ENCODE measurements at places on chromosomes 1 and 21.

DNA sequence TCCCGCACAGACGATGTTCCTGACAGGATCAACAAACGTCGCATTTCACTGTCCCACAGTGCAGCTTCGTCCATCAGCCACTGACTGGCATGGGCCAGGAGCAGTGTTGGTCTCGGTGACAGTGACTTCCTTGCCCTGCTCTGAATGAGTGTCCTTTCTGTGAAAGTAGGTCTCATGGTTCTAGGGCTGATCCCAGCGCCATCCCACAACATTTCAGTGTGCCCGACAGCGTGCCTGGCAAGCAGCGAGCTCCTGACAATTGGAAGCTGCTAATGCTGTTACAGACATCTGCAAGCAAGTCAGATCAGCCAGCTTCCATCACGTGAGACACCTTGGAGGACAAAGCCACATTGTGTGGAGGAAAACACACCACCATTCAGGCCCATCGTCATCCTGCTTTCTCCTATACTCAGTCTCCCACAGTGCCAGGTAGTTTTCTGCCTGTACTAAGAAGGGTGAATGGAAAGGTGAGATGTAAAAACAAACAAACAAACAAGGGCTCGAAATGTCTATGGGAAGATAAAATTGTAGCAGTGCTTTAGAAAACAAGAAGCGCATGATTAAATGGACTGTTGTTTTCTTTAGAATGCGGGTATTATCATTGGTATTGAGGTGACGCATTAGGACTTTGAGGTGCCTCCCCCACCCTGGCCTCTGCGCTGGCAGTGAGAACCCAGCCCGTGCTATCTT, 21.9 kb downstream of the ERRFI1 start:
- no peak for DNase-seq

- no peak for DNase-seq
Measured at GRCh38 chr1:191134796-191135195, 657.1 kb upstream of the BRINP3 start.

GRCh38 chr1:198171667-198172540, 15.1 kb downstream of the NEK7 start:
- DNase-seq, result no peak

DNA sequence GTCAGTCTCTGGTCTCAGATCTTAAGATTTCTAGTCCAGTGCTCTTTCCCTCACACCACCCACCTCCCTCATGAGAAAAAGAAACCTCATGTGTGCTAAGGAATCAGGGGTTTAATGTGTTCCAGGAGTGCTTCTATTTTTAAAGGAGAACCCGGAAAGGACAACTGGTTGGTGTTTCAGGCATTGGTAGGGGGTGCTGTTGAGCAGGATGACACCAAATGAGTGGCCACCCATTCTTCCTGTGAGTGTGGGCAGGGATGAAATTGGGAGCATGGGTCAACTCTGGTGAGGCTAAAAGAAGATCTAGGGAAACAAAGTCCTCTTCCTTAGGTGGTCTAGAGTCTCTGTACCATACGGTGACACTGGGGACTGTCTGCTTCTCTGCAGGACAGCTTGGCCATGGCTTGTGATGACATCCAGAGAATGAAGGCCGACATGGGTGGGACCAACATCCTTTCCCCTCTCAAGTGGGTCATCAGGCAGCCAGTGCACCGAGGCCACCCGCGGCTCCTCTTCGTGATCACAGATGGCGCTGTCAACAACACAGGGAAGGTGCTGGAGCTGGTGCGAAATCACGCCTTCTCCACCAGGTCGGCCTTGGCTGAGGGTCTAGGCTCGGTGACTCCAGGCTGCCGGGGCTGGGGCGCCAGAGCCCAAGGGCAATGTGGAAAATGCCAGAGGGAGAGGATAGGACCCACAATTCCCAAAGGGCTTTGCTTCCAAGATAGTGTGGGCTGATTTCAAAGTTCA, 39.3 kb downstream of the VWA5B1 start:
- no peak for DNase-seq

GRCh38 chr21:14454016-14455009, 71.4 kb upstream of the HSPA13 start:
- DNase-seq, result no peak

GRCh38 chr1:19083081-19083480, 126.6 kb upstream of the IFFO2 start:
- DNase-seq, result no peak

GRCh38 chr1:27566462-27567145, 37.3 kb downstream of the AHDC1 start:
- DNase-seq, result no peak

- no peak for DNase-seq
Measured at GRCh38 chr1:182587666-182588499, 1.2 kb downstream of the RNASEL start.

DNA sequence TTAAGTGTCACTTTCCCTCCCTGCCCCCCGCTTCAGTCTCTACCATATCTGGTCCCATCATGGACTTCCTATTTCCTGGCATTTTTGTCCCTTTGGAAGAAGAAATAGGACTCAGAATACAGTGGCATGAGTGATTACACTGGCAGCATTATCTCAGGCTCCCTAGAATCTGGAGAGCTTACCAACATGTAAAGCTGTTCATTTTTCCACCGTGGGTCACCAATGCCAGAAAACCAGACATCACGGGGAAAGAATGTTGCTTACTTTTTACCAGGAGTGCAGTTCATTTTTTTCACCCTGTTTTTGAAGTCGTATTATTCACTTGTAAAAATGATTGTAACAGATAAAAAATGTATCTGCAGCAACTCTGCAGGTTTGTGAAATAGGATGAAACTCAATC, 44.8 kb downstream of the BACH1 start:
- no peak for DNase-seq

GRCh38 chr21:27250366-27250765, 283.5 kb upstream of the ADAMTS5 start:
- no peak for DNase-seq

- no peak for DNase-seq
Measured at GRCh38 chr1:36847186-36847585, 187.1 kb downstream of the GRIK3 start.

DNA sequence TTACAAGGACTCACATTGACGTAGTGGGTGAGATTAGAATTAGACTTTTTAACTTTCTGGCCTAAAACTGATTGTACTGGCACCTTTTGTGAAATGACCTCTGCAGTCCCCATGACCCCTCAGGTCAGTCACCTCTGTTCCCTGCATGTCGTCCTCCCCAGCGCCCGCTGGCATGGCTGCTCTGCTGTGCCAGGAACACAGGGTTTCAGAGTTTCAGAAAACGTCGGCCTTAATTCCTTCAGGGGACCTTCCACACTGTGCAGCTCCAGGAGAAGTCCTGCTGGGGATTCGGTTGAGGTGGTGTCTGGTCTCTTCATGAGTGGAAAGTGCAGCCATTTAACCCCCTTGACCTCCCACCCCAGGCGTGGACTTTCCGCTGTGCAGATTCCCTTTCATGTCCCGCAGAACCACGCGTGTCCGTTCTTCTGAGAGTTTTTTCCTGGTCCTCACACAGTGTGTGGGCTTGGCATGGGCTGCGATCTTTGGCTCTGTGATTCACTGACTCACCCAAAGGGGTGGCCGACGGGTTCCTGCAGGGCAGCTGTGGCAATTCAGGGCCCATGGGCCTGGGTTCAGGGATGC, 158.4 kb upstream of the COL6A1 start:
- DNase-seq, result no peak

DNA sequence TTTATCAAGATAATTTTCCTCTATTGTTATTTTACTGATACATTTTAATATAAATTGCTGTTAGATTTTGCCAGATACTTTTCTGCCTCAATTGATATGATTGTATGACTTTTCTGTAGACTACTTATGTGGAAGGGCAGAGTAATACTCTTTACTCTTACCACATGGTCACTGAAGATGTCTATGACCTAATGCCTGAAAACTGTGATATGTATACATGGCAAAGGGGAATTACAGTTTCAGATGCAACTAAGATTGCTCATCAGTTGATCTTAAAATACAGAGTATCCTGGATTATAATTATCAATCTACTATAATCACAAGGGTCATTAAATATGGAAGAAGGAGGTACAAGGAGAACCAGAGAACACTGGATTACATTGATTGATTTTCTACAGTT, 1528.0 kb downstream of the BRINP3 start:
- DNase-seq, result no peak

GRCh38 chr1:112060261-112060660, 70.8 kb upstream of the KCND3 start:
- no peak for DNase-seq

DNA sequence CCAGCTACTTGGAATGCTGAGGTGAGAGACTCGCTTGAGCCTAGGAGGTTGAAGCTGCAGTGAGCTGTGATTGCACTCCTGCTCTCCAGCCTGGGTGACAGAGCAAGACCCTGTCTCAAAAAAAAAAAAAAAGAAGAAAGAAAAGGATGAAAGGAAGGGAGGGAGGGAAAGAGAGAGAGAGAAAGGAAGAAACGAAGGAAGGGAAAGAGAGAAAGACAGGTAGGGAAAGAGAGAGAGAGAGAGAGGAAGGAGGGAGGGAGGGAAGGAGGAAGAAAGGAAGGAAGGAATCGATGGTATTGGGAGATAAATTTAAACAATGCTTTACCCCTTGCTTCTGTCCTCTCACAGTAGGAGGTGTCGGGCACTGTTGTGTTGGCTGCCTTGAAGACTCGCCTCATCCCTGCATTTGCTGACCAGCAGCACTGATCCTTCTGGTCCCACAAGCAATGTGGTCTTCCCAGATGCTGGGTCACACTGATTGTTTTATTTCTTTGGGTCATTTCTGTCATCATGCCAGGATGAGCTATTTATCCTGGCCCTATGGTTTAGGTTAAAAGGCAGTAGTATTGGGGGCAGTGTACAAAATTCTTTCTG, 30.9 kb downstream of the GPR137B start:
- no peak for DNase-seq

GRCh38 chr1:53687901-53688300, 51.1 kb downstream of the GLIS1 start:
- DNase-seq, result no peak

DNA sequence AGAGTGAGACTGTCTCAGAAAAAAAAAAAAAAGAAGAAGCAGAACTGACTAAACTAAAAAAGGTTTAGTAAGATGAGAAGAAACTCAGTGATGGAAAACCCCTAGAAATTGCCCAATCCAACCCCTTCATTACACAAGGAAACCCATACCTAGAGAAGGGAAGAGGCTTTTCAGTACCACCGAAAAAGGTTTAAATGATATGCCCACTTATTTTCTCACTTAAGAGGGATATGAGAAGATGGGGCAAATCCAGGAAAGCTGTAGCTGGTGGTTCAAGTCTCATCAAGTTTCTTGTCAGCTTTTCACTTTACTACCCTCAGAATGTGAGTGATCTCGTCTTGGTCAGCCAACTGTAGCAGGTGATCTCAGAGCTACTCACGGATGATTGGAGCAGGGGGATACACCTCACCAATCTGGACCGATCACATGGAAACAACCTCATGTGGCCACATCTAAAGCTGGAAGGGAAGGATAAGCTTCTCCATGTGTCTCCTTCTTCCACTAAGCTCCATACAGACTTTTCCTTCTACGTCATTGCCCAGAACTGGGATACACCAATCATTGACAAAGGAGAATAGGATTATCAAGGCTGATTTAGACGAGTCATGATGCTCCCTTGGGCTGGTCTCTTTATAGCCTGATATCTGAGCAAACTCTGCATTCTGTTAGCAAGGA, 126.7 kb upstream of the POU3F1 start:
- DNase-seq, result no peak

DNA sequence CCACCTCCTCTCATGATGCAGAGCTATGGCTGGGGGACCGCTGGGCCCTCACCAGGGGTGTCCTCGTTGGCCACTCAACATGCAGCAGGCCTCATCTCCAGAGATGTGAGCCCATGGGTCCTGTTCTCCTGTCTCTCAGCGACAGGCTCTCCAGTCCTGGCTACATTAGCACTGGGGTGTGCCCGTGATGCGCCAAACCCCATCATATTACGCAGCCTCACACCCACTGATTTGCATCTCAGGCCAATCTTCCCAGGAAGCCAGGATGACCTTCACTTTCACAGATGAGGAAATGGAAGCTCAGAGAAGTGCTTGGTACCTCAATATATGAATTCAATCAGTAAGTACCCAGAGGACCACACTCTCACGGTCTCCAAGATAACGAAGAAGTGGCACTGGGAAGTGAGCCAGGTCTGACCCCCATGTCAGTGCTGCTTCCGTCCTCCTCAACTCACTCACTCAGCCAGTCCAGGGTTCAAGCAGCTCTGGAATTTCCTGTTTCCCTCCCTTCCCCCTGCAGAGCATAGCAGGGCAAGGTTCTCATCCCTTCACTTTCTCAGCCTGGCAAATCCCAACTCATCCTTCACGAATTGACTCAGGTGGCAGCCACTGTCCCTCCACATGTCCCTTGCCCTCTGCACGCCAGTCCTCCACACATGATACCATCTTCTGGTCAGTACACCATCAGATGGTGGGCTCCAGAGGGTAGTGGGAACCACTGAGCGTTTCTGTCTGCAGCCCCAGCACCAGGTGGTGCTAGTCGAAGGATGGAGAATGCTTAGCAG, 28.9 kb upstream of the EVA1B start:
- DNase-seq, result no peak
